Adrenal gland (tissue), 19 donors: ENCODE measurements at places on chromosomes 7 and 10. TPM values are rescaled to one million over a fixed set of nuclear protein-coding genes. Genes with fewer than 3 reads are reported as not detected.

HOXA4 gene
- 11.3 TPM for polyA plus RNA-seq

SLC13A4 gene
- polyA plus RNA-seq = not detected

ARHGEF5 gene
- polyA plus RNA-seq = 3.5 TPM

CPA5 gene
- 0.24 TPM for polyA plus RNA-seq

PON1 gene
- 103 TPM for polyA plus RNA-seq

FOXI2 gene
- polyA plus RNA-seq = not detected

ARID5B gene
- polyA plus RNA-seq = 10.7 TPM

TBX20 gene
- polyA plus RNA-seq = 0.13 TPM

TSPAN12 gene
- polyA plus RNA-seq = 9.4 TPM
